ENCODE measurements at places on chromosomes 6 and 20. TPM values are rescaled to one million over a fixed set of nuclear protein-coding genes. Genes with fewer than 3 reads are reported as not detected.

Gene ALDH8A1
- polyA plus RNA-seq = 29.0 TPM

Gene MAP3K5
- 5.6 TPM for polyA plus RNA-seq

Gene LRRC1
- 33.3 TPM for polyA plus RNA-seq

Gene SLC17A1
- 32.4 TPM for polyA plus RNA-seq

Gene BTN1A1
- polyA plus RNA-seq = 0.14 TPM

Gene SNAI1
- 14.3 TPM for polyA plus RNA-seq

Gene EEF1A2
- polyA plus RNA-seq = 1.9 TPM

Gene NKAPL
- 3.2 TPM for polyA plus RNA-seq

Gene INSM1
- not detected for polyA plus RNA-seq

Gene PDE10A
- polyA plus RNA-seq = 46.6 TPM

Gene C6orf141
- 0.29 TPM for polyA plus RNA-seq
